Brain (organoid and tissue), 16 donors: ENCODE measurements at places on chromosomes 5 and 9.

GRCh38 chr5:5306696-5307095 is 115.8 kb upstream of the ICE1 start:
- DNase-seq = no peak

GRCh38 chr5:72171667-72172066 is 64.4 kb downstream of the MAP1B start:
- no peak for DNase-seq

DNA sequence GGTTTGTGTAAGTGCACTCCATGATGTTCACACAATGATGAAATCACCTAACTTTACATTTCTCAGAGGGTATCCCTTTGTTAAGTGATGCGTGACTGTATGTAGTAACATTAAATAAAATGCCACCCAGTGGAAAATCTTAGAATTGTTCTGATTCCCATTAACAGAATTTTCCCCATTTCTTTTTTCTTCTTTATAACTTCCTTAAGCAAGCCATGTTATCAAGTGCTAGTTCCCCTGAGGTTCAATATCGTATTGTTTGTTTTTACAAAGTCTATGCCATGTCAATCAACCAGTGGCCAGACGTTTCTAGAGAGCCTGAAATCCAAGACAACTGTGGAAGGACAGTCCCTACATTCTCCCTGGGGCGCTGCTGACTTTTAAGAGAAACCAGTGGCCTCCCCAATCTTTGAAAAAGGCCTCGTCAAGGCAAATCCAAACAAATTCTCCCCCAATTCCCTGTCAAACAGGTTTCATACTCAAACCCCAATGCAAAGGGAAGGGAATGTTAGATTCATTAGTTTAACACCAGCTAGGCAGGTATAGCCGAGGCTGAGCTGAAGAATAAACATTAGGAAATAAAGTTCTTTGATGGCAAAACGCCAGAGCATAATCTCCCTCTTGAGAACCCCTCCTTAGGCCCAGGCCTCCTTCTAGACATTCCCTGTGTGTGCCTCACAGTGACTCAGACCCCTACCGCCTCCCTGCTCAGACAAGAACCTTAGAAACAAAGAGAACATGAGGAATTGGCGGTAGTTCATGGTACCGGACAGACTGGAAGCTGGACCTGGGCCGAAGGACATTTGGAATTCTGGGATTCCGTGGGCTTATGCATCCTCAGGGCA is 198.7 kb downstream of the GNA14 start:
- no peak for DNase-seq

DNA sequence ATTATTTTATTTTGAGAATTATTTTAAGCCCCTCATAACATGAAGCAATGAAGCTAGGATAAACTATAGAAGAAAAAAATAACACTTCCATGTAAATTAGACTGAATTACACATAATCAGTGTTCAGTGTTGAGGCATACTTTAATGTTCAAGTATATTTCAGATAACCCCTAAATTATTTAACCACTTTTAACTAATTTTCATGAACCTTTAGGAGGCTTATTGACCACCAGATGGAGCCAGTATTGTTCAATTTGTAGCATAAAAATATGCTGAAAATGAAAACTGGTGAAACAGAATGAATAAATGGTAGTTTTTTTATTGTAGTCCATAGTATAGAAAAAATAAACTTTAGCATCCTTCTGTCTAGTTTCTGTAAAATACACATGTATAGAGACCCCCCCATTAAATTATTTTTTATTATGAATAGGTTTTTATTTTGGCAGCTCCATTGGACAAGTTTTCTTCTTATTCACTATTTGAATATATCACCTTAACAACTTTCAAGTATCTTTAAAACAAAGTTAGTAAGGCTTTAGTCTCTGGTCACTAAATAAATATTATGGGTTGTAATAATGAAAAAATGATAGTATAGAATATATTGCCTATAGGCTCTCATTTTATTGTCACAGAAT is 190.1 kb downstream of the CWC27 start:
- peak; percentile 59 for DNase-seq

DNA sequence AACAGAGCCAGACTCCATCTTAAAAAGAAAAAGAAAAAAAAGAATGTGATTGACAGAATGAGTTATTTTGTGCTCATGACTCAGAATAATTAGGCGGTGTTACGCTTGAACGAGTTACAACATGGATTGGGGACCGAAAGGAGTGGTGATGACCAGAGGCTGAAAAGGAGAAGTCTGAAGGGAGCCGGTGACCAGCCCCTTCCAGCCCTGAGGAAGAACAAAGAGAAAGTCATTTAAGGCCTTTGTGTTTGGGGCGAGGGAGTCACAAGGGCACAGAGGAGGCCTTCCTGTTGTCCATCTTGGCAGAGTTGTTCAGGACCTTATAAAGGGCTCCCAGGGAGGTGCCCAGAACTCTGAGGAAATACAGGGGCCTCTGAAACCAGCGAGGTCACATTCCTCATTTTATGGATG is 131.6 kb downstream of the GOLPH3 start:
- DNase-seq = no peak

GRCh38 chr9:114449236-114449635 is 56.0 kb downstream of the WHRN start:
- no peak for DNase-seq

DNA sequence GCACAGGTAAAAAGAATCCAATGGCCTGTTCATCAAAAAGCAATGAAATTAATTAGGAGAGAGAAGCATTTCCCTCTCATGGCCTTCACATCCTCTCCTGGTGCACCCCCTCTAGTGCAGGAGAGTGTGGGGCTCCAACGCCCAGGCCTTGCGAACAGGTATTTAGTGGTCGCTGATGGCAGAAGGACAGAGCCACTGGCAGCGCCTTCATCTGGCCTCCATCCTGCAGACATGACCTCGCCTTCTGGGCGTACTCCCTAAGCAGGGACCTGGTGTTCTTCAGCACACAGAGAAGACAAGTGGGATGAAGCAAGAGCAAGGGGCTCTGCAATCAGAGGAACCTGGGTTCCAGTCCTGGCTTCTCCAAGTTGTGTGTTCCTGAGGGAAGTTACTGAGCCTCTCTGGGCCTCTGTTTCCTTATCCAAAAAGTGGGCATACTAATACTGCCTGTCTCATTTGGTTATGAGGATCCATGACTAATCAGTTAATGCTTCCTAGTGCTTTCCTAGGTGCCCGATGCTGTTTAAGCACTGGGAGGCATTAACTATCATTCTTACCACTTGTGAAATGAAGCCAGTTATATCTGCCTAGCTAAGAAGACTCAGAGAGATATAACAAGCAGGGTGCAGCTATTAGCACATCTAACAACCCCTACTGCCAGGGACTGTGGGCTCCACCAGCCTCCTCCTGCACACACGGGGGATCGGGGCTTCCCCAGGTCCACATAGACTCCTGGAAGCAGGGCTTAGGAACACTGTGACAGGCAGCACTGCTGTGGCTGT is 77.3 kb downstream of the SEMA4D start:
- no peak for DNase-seq

- no peak for DNase-seq
Observed at GRCh38 chr5:93611976-93612854, 29.2 kb downstream of the NR2F1 start.
